ENCODE measurements at places on chromosomes 1 and 21.

DNA sequence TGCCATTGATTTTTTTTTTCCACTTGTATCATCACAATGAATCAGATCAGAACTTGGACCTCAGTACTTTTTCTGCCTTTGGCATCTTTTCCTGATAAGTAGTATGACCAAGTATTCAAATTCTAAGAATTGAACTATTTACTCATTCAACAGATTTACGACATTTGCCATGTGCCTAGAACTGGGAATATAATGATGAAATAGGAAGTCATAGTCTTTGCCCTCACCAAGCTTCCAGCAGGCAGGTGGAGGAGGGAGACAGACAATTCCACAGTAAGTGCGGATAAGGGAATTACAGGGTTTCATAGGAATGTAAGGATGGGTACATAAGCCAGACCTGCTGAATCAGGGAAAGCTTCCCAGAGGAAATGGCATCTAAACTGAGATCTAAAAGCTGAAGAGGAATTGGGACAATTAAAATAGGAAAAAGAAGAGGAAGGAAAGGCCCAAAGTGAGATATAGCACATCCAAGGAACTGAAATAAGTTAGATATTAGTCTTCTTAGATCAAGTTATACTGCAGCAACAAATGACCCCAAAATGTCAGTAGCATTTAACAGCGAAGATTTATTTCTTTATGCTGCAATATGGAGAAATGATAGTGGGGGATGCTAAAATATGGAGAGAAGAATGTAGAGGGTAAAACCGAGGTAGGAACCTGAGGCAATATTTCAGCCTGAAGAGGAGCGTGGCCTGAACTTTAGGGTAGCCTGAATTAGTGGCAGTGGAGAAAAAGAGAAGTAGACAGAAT is 5.3 kb upstream of the DDX59 start:
- H3K36me3 ChIP-seq = no peaks in the 10 kb centered on the region
- H3K4me1 ChIP-seq = peaks cover 6% of the 10 kb centered on the region
- H3K4me3 ChIP-seq = no peak overlapping the region
- no peaks in the 10 kb centered on the region for H3K27me3 ChIP-seq

DNA sequence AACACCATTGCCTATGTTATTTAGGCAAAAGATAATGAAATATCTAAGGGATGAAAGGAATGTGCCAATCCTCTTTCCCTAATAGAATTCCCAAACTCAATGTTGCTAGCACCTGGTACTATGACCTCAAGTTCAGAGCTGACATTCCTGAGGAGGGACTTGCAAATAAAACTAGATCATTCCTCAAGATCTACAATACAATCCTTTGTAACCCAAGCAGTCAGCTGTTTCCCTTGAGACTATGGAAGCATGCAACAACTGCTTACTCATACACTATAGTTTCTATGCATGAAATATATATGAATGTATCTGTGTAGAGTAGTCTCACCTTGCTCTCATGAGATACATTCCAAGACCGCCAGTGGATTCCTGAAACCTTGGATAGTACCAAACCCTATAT is 65.0 kb downstream of the ABL2 start:
- no peaks in the 10 kb centered on the region for H3K27me3 ChIP-seq
- H3K36me3 ChIP-seq = no peaks in the 10 kb centered on the region
- H3K4me3 ChIP-seq = no peak overlapping the region
- no peak for DNase-seq
- no peaks in the 10 kb centered on the region for H3K4me1 ChIP-seq

DNA sequence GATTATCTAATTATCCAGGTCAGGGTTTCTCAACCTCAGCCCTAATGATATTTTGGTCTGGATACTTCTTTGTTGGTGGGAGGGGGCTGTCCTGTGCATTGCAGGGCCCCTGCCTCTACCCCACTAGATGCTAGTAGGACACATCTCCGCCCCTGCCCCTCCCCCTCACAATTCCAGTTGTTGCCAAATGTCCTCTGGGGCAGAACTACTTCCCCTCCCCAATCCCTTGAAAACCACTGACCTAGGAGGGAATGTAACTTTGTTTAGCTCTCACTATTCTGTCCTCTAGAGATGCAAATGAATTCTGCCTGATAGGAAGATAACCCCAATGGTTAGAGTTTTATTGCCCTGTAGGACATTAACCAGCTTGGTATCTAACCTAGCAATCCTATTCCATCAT is 8.1 kb downstream of the CACNA1S start:
- no peak for DNase-seq
- no peaks in the 10 kb centered on the region for H3K4me1 ChIP-seq
- H3K4me3 ChIP-seq = no peak overlapping the region
- H3K27me3 ChIP-seq = peaks cover 4% of the 10 kb centered on the region
- H3K27ac ChIP-seq = no peak overlapping the region

DNA sequence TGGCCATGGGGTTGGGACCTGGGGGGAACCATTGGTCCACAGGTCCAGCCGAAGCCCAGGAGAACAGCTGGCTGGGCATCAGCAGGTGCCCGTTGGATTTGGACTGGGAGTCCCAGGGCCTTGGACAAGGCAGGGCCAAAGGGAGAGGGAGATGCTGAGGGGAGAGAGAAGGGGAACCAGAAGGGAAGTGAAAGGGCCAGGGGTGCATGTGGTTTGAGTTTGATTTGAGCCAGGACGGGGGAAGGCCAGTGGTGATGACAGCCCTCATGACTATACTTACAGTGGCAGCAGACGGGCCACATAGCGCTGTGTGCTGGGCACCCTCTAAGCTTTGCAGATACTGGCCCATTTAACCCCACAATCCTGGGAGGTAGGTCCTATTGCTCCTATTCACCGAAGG is 18.8 kb downstream of the AGRN start:
- no peak overlapping the region for H3K4me3 ChIP-seq
- no peak overlapping the region for H3K27ac ChIP-seq
- H3K4me1 ChIP-seq = no peaks in the 10 kb centered on the region
- DNase-seq = no peak

GRCh38 chr1:27476237-27476636 is 13.7 kb downstream of the WASF2 start:
- H3K27ac ChIP-seq = no peak overlapping the region
- DNase-seq = no peak
- H3K4me1 ChIP-seq = peaks cover 47% of the 10 kb centered on the region
- no peaks in the 10 kb centered on the region for H3K27me3 ChIP-seq
- no peaks in the 10 kb centered on the region for H3K36me3 ChIP-seq
- H3K4me3 ChIP-seq = no peak overlapping the region

- no peak for DNase-seq
- H3K27me3 ChIP-seq = no peaks in the 10 kb centered on the region
- H3K4me1 ChIP-seq = no peaks in the 10 kb centered on the region
- H3K36me3 ChIP-seq = no peaks in the 10 kb centered on the region
Observed at GRCh38 chr1:86082183-86082582, 74.4 kb downstream of the COL24A1 start.

DNA sequence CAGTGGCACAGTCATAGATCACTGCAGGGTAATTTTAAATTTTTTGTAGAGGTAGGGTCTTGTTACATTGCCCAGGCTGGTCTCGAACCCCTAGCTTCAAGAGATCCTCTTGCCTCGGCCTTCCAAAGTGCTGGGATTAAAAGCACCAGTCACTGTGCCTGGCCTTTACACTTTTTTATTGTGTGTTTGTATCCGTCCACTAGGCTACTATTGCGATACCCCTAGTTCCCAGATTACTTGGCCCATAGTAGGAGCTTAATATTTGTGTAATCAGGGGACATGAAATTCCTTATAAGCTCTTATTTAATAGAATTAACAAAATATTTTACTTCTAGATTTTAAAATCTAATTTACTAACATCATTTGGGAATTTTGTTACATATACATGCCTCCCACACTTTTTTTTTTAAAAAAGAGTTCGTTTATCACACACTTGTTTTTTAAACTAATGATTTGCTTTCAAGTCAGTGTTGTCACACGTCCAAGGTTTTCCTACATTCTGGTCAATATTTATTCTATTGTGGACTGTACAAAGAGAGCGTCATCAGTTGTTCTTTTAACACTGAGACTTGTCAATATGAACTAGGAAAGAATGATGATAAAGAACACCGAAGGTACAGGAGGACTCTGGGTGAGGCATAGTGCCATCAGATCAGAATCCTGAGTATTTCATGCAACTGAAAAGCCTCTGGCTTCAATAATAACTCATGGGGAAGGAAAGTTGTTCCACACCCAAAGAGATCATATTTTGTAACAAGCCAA is 63.7 kb downstream of the LEPR start:
- H3K36me3 ChIP-seq = no peaks in the 10 kb centered on the region
- no peak overlapping the region for H3K4me3 ChIP-seq
- no peaks in the 10 kb centered on the region for H3K4me1 ChIP-seq
